ENCODE measurements at places on chromosomes 1 and 21. TPM values are rescaled to one million over a fixed set of nuclear protein-coding genes. Genes with fewer than 3 reads are reported as not detected.

DNA sequence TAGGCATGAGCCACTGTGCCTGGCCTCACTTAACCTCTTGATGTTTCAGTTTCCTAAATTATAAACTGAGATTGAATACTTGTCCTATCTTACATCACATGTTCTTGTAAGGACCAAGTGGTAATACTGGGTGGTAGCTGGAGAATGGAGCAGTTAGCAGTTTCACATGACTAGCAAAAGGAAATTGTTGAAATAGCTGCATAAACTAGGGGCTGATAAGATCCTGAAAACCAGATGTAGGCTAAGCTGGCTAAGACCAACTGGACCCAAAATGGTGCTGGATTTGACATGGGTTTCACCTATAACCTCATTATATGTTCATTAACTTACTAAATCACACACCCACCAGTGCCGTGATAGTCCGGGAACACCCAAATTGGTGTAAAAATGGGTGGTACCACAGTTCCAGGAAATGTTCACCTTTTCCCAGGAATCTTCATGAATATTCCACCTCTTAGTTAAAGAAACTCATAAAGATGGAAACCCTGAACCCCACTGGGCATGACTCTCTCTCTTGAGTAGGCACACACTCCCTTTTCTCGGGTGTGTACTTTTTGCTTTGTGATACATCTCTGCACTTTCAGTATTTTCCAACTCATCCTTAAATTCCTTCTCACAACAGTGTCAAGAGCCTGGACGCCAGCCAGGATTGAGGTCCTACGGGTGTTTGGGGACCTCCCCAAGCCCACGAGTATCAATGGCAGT lies at the start of gene PAPPA2:
PAPPA2 (plus strand) TSS at position 502 of the 705 bp plus-strand sequence. CDS start 93,148 bp downstream, outside the sequence.
- no peak for DNase-seq

DNA sequence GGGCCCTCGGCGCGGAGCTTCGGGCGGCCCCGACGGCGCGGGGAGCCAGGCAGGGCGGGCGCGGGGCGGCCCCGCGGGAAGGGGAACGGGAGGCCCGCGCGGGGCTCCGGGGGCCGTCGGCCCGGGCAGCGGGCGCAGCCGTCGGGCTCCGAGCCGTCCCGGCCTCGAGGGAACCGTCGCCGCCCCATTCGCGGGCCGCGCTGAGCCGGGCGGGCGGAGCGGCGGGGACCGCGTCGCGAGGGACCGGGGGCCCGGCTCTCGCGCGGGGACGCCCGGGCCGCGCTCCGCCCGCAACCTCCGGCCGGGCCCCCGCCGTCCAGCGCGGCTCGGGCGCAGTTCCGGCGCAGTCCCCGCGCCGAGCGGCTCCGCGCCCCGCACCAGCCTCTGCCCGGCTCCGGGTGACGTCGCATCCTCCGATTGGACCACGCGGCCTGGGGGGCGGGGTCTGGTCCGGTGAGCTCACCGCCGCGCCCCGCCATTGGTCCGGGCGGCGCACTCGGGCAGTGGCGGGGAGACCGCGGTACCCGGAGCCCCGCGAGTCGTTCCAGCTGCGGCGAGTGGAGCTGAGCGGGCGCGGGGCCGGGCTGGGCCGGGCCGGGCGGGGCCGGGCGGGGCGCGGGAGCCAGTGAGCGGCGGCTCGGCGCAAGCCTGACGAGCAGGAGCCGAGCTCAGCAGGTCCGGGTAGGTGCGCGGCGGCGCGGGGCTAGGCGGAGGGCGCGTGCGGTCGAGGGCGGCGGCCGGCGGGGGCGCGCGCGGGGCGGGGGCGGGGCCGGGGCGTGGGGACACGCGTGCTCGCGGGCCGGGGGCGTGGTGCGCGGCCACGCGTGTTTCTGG lies 66.7 kb upstream of the VAMP3 start:
- peak; percentile 89 for DNase-seq

Gene DCST1
- not detected for polyA plus RNA-seq

GRCh38 chr1:198143797-198144196 lies 13.0 kb upstream of the NEK7 start:
- DNase-seq: no peak

Gene CHIA
- not detected for polyA plus RNA-seq

Data from immature natural killer cell (primary cell).